Glomerular endothelial cell (primary cell): ENCODE measurements at places on chromosomes 4 and X. TPM values are rescaled to one million over a fixed set of nuclear protein-coding genes. Genes with fewer than 3 reads are reported as not detected.

Gene TMPRSS11D
- not detected in 2 replicates for total RNA-seq

Gene MMAA
- 3.7 and 5.5 TPM in 2 replicates for total RNA-seq

Gene FAAH2
- 0.15 TPM in 1 of 2 replicates, not detected in the other for total RNA-seq

Gene GPAT3
- total RNA-seq, result 1.4 and 4.0 TPM in 2 replicates

Gene IL9R
- not detected in 2 replicates for total RNA-seq

Gene APOO
- 15.9 and 16.2 TPM in 2 replicates for total RNA-seq

Gene SPANXN3
- total RNA-seq, result not detected in 2 replicates

Gene TLR10
- total RNA-seq, result not detected in 2 replicates

Gene SMIM31
- not detected in 2 replicates for total RNA-seq

Gene SLIT2
- 3.3 and 6.6 TPM in 2 replicates for total RNA-seq

Gene RS1
- not detected in 2 replicates for total RNA-seq

Gene SORBS2
- 175 and 251 TPM in 2 replicates for total RNA-seq

Gene FAM9B
- total RNA-seq, result not detected in 2 replicates

Gene PF4V1
- not detected in 2 replicates for total RNA-seq

Gene GYG2
- total RNA-seq, result 0.29 and 0.53 TPM in 2 replicates

Gene GPR173
- total RNA-seq, result 2.4 and 5.5 TPM in 2 replicates

Gene LUZP4
- total RNA-seq, result not detected in 2 replicates

Gene USP17L21
- total RNA-seq, result not detected in 2 replicates

Gene ASB5
- not detected in 2 replicates for total RNA-seq

Gene UGT8
- total RNA-seq, result 0.53 and 4.3 TPM in 2 replicates

Gene DGAT2L6
- not detected in 2 replicates for total RNA-seq

Gene F9
- not detected in 2 replicates for total RNA-seq

Gene HTR2C
- total RNA-seq, result not detected in 2 replicates

Gene ARHGEF9
- total RNA-seq, result 8.7 and 9.0 TPM in 2 replicates

Gene MAD2L1
- 4.1 and 6.2 TPM in 2 replicates for total RNA-seq

Gene MND1
- 0.82 and 6.2 TPM in 2 replicates for total RNA-seq

Gene PLCXD1
- 8.4 and 10.6 TPM in 2 replicates for total RNA-seq

Gene XG
- 0.05 TPM in 1 of 2 replicates, not detected in the other for total RNA-seq

Gene EVC2
- total RNA-seq, result 11.0 and 11.7 TPM in 2 replicates

Gene BEX5
- total RNA-seq, result 0.47 TPM in 1 of 2 replicates, not detected in the other

Gene WDR45
- 33.4 and 49.3 TPM in 2 replicates for total RNA-seq

Gene SLITRK4
- 3.4 and 4.3 TPM in 2 replicates for total RNA-seq

Gene PNMA5
- total RNA-seq, result not detected in 2 replicates

Gene SOX3
- total RNA-seq, result not detected in 2 replicates

Gene VSIG4
- total RNA-seq, result not detected in 2 replicates

Gene GSX2
- not detected in 2 replicates for total RNA-seq

Gene SSX2
- total RNA-seq, result not detected in 2 replicates

Gene SCML1
- 7.9 and 8.2 TPM in 2 replicates for total RNA-seq

Gene MAGEC3
- total RNA-seq, result not detected in 2 replicates

Gene MXRA5
- total RNA-seq, result 0.44 and 0.93 TPM in 2 replicates

Gene IL21
- not detected in 2 replicates for total RNA-seq

Gene MAGEA11
- total RNA-seq, result not detected in 2 replicates

Gene TRIM2
- 9.9 and 21.2 TPM in 2 replicates for total RNA-seq

Gene AWAT2
- total RNA-seq, result not detected in 2 replicates
